Dorsolateral prefrontal cortex (tissue), 122 donors: ENCODE measurements at places on chromosomes 12 and 14. TPM values are rescaled to one million over a fixed set of nuclear protein-coding genes. Genes with fewer than 3 reads are reported as not detected.

The NANOG gene
- total RNA-seq, result 2.1 TPM

The PFDN5 gene
- total RNA-seq, result 302 TPM

The IGF1 gene
- 10.8 TPM for total RNA-seq

The SIX6 gene
- total RNA-seq, result not detected

The KRT80 gene
- 0.20 TPM for total RNA-seq

The TMEM229B gene
- 46.8 TPM for total RNA-seq

The TCL1A gene
- not detected for total RNA-seq

The TAS2R43 gene
- 2.4 TPM for total RNA-seq

The LMNTD1 gene
- total RNA-seq, result 3.0 TPM

The GEMIN2 gene
- 13.5 TPM for total RNA-seq

The CLEC4D gene
- total RNA-seq, result not detected

The GPR137C gene
- total RNA-seq, result 25.4 TPM

The NABP2 gene
- total RNA-seq, result 52.3 TPM

The HOXC5 gene
- total RNA-seq, result not detected

The GPR84 gene
- 0.59 TPM for total RNA-seq

The PIK3C2G gene
- total RNA-seq, result 0.84 TPM

The LYSET gene
- total RNA-seq, result 16.1 TPM

The HOXC11 gene
- total RNA-seq, result not detected

The NRXN3 gene
- total RNA-seq, result 167 TPM

The TAS2R46 gene
- 3.7 TPM for total RNA-seq

The SLC24A4 gene
- 46.2 TPM for total RNA-seq

The TAS2R7 gene
- total RNA-seq, result 1.3 TPM

The KLHL33 gene
- 0.85 TPM for total RNA-seq

The TMEM52B gene
- 1.2 TPM for total RNA-seq

The PLEKHD1 gene
- 2.4 TPM for total RNA-seq

The PPFIA2 gene
- 112 TPM for total RNA-seq

The OAS2 gene
- 2.8 TPM for total RNA-seq

The HAL gene
- total RNA-seq, result not detected

The CCND2 gene
- total RNA-seq, result 144 TPM

The OR6C2 gene
- total RNA-seq, result not detected

The ERC1 gene
- 112 TPM for total RNA-seq

The ADCY6 gene
- total RNA-seq, result 69.6 TPM

The RHEBL1 gene
- total RNA-seq, result 6.7 TPM

The EIF2S3B gene
- 0.25 TPM for total RNA-seq

The KRT73 gene
- not detected for total RNA-seq

The PLXNC1 gene
- total RNA-seq, result 40.3 TPM

The MIP gene
- 1.1 TPM for total RNA-seq

The HOXC10 gene
- total RNA-seq, result not detected

The AHNAK2 gene
- total RNA-seq, result 38.7 TPM

The HOXC4 gene
- total RNA-seq, result not detected

The BCL2L2 gene
- 120 TPM for total RNA-seq

The TRPV4 gene
- total RNA-seq, result not detected

The KRT71 gene
- not detected for total RNA-seq

The POTEM gene
- not detected for total RNA-seq

The CCDC184 gene
- total RNA-seq, result 19.4 TPM

The SPTSSA gene
- 14.6 TPM for total RNA-seq

The ALDH1L2 gene
- total RNA-seq, result 7.8 TPM

The OAS3 gene
- total RNA-seq, result 5.0 TPM

The PPM1H gene
- total RNA-seq, result 60.9 TPM

The TMPRSS12 gene
- not detected for total RNA-seq

The NEUROD4 gene
- not detected for total RNA-seq

The NID2 gene
- total RNA-seq, result 3.0 TPM

The ACSM4 gene
- total RNA-seq, result not detected
